NCI-H1417 (cell line): ENCODE measurements at places on chromosomes 13 and 19.

DNA sequence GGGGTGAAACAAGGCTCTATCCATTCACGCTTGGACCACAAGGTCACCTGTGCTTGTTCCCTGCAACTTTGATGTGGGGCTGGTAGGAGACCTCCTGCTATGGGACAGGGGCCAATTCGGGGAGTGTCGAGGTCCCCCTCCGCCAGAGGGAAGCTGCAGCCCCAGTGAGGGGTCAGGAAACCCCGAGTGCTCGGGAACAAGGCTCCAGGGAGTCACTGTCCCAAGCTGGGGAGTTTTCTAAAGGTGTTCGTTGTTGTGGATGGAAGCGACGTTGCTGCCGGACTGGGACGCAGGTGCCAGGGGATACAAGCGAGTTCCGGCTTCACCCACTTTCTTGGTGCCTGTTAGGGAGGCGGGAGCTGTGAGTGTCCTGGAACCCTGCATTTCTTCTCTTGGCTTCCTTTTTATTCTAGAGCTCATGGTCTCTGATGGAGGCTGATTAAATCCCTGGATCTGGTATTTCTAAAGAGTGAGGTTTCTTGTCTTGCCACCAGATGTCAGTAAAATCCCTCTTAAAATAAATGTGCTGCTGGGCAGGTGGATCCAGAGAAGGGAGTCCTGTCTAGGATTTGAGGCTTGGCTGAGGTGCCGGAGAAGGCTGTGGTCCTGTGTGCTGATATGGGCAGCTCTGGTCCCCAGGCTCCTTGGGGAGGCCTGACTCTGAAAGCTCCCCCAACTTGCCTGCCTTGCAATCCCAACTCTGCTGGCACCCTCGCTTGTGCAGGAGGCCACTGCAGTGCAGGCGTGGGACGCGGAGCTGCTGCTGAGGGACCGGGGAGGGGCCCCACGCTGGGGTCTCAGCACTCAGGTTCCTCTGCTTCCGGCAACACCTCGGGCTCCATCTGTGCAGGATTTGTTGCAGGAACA, 153.9 kb downstream of the TEX29 start:
- DNase-seq: peak; percentile 93

- no peak for DNase-seq
Measured at GRCh38 chr13:25466880-25467279, 95.1 kb downstream of the ATP8A2 start.

- no peak for DNase-seq
Measured at GRCh38 chr19:7658219-7658686, 10.6 kb upstream of the RETN start.

- peak; percentile 65 for DNase-seq
Measured at GRCh38 chr13:20924758-20925394, 22.3 kb upstream of the XPO4 start.

GRCh38 chr19:8688930-8689329, 9.7 kb downstream of the ACTL9 start:
- DNase-seq: no peak

DNA sequence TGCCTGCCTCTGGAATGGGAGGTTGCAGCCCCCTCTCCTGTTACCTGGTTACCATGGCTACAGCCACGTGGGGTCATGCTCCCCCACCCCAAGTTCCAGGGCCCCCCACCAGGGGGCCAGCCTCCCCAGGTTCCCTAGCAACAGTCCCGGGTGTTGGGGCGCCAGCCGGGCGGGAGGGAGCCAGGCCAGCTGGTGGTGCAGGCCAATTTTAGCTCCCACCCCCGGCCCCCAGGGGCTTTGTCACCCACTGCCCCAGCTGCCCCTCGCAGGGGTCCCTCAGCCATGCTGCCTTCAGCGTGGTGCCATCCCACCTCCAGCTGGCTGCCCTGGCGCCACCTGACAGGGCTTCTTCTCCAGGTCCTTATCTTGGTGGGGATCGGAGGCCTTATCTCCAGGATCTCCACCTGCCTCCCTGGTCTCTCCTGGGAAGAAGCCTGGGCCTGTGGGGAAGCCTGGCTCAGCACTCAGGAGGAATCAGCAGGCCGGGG, 3.0 kb downstream of the MARK4 start:
- no peak for DNase-seq

DNA sequence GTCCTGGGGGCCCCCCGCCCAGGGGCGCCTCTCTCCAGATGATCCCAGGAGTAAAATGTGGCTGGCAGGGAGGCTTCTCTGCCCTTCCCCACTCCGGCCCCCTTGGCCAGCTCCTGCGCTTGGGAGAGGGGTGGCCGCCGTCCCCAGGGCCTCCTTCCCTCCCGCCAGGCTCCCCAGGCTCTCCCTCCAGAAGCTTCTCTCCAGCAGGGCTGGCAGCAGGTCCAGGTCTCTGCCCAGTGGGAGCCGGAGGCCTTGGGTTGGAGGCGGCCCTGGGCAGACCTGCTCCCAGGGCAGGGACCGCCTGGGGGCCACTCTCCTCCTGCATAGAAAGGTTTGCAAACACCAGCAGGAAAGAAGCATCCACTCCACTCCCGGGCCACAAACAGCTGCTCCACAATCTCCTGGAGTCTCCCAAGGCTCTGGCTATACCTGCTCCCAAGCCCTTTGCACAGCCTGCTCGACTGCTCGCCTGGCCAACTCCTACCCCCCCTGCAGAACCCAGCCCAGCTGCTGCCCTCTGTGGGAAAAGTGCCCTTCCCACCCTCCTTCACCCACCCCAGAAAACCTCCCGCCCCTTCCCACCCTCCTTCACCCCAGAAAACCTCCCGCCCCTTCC, 26.0 kb downstream of the SBNO2 start:
- no peak for DNase-seq

DNA sequence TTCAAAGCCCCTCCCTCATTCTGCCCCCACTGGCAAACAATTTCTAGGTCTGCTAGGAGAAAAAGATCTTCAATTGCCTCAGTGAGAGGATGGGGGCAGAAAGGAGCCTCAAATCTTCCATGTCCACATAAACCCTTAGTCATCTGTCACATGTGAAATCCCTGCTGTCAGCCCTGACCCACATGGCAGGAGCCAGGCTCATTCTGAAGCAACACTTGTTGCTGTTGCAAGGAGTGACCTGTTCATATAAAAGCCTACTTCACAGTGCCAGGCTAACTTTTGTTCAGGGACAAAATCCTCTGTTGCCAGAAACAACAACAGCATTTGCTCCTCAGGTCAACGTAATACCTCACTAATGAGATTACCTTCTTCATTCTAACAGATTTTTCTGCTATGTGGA, 70.5 kb downstream of the IRS2 start:
- no peak for DNase-seq

- DNase-seq: no peak
Measured at GRCh38 chr13:107299717-107300116, 731.8 kb upstream of the ARGLU1 start.

DNA sequence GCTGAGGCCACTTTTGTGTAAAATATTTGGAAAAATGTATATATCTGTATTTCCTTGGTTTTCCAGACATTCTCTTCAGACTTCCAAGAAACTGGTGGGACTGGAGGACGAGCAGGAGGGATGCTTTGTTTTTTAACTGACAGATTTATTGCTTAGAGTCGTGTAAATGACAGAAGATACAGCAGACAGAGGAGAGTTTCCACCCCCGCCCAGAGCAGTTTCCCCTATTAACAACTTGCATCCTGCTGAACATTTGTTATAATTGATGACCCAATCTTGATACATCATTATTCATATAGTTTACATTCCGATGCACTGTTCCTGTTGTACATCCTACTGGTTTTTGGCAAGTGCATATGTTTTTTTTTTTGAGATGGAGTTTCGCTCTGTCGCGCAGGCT, 7.1 kb upstream of the DOCK6 start:
- DNase-seq: no peak

GRCh38 chr13:21429211-21429610, 29.9 kb downstream of the ZDHHC20 start:
- DNase-seq: peak; percentile 0

GRCh38 chr13:113635048-113635420, 23.0 kb downstream of the ATP4B start:
- no peak for DNase-seq

- no peak for DNase-seq
Measured at GRCh38 chr19:34577531-34578101, 96.1 kb downstream of the WTIP start.

GRCh38 chr19:4500841-4501591, 17.3 kb downstream of the PLIN4 start:
- no peak for DNase-seq

DNA sequence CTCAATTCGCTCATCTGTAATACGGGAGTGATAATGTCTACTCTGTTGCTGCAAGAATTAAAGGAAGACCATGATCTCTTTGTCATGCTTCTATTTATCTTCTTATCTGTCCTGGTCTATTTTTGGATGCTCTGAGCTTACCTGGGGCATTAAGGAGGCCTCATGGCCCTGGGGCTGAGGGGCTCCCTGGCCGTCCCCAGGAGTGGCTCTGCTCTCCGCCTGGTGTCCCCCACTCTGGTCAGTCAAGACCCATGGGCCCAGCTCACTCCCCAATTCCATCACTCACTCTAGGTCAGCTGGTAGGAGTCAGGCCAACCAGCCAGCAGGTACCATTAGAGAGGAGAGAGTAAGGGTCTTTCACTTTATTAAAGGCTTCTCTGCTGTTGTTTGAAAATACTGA, 1.1 kb upstream of the CHST8 start:
- no peak for DNase-seq

DNA sequence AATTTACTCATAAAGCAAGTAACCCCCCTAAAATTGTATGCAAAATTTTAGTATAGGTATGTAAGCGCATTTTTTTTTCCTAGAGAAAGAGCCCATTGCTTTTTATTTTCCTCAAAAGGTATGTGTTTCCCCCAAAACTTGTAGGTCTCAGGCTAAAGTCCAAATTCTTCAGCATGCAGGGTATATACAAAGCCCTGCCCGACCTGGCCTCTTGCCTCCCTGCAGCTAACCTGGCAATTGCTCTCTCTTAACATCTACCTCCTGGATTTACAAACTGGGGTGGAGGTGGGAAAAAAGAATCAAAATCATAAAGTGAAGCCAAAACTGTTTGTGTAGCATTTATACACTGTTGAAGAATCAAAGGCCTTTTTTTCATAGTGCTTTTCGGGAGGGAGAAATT, 107.8 kb downstream of the KCNRG start:
- DNase-seq: no peak

DNA sequence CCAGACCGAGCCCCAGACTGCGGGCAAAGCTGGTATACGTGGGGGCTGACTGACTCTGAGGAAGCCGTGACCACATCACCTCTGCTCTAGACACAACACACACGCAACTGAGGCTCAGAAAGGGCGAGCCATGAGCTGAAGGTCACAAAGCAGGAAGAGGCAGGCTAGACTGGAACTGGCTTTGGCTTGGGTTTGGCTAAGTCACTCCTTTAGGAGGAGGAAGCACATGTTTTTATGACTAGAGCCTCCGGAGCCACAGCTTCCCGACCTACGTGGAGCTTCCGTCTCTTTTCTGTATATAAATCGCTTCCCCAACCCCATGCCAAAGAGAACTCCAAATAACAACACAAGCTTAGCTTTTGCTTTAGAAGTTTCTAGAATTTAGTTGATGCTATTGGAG, 48.0 kb downstream of the RFX2 start:
- DNase-seq: no peak

- no peak for DNase-seq
Measured at GRCh38 chr13:43764349-43764748, 22.4 kb downstream of the ENOX1 start.

DNA sequence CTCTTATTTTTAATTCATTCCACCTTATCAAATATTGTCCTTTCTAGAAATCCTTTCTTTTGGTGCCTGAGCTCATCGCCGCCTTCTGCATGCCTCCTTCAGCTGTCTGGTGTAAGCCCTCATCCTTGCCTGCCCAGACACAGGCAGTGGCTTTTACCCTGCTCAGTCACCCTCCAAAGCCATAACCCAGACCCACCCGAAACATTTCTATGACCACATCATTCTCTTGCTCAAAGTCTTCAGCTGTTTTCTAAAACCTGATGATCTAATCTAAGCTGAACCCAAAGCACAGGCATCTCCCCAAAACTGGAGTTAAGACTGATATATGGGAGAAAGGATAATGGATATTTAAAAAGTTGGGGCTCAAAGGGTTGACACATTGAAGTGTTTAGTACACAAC, 753.7 kb upstream of the SGCG start:
- no peak for DNase-seq

- DNase-seq: no peak
Measured at GRCh38 chr19:47094557-47095475, 18.8 kb downstream of the ZC3H4 start.

- no peak for DNase-seq
Measured at GRCh38 chr13:40103864-40104263, 448.4 kb downstream of the COG6 start.

- DNase-seq: no peak
Measured at GRCh38 chr13:91401920-91402319, 3.5 kb downstream of the GPC5 start.

DNA sequence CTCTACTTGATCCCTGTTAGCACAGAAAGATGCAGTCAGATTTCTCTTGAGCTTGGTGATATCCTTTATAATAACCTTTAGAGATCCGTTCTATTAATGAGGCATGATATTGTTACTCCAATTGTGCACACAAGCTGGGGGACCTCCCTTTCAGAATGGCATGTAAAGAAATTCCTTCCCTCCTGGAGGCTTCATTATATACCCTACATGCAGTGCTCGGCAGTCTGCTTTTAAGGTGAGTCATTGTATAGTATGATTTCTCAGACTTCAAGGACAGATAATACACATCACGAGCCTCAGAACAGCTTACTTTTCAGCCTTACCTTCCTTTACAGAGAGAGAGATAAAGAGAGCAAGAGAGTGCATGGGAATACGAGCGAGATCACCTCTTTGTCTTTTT, 261.3 kb downstream of the ATP8A2 start:
- no peak for DNase-seq

GRCh38 chr13:109427695-109428094, 358.7 kb downstream of the IRS2 start:
- DNase-seq: no peak

DNA sequence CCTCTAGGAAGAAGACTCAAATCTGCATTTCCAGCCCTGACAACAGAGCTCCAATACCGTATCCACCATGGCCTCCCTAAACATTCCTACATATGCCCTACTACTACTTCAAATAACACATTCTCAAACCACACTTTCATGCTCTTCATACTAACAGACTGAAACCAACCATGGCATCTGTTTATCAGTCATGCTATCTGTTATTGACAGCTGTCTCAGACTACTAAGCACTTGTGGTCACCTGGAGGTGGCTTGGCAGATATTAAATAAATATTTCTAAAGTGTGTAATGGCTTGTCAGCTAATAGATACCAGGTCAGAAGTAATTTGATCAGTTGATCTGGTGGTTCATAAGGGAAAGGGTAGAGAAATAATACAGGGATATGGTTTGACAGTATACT, 489.1 kb downstream of the DIAPH3 start:
- DNase-seq: no peak

GRCh38 chr19:29887442-29887855, 54.6 kb upstream of the URI1 start:
- no peak for DNase-seq

- no peak for DNase-seq
Measured at GRCh38 chr19:17982430-17982829, 15.5 kb downstream of the KCNN1 start.

DNA sequence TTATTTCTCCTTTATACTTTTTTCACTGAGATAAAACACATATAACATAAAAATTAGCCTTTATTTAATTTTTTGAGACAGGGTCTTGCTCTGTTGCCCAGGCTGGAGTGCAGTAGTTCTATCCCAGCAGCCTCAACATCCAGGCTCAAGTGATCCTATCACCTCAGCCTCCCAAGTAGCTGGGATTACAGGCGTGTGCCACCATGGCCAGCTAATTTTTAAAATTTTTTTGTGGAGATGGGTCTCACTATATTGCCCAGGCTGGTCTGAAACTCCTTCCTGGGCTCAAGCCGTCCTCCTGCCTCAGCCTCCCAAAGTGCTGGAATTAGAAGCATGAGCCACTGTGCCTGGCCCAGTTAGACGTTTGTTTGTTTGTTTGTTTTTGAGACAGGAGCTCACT, 28.4 kb downstream of the CRTC1 start:
- no peak for DNase-seq
